ENCODE measurements at places on chromosomes 6 and 20.

DNA sequence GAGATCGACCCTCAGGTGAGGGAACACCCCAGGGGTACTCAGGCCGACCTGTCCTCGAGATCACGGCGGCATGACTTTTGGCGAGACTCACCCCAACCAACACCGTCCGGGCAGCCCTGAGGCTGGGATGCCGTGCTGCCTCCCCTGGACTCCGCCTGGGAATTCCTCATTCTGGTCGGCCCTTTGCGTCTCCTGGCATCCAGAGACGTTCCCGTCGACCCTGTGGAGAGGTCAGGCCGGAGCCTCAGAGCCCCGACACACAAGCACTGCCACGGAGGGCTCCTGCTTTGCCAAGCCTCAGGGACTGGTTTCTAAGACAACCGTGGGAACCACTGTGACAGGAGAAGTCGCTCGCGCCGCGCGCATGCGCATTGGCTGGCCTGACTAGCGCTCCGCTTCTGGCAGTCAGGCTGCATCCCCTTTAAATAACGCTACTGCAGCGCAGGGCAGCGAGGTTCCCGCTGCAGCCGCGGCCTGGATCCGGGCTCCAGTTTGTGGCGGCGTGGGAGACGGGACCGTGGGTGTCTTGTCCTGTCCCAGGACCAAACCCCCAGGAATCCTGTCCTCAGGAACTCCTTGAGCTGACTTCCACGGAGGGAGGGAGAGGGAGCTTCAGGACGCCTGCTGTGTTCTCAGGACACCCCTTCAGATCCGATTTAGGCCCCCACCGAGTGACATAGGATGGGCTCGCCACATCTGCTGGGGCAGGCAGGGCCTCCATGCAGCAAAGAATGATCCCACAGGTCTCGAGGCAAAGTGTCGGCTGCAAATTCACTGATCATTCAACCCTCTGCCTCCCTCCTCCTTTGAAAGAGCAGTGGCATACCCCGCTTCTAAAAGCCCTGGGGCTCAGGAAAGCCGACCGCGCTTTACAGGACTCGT lies 163.2 kb upstream of the ZNF337 start:
- peak; percentile 59 for DNase-seq

DNA sequence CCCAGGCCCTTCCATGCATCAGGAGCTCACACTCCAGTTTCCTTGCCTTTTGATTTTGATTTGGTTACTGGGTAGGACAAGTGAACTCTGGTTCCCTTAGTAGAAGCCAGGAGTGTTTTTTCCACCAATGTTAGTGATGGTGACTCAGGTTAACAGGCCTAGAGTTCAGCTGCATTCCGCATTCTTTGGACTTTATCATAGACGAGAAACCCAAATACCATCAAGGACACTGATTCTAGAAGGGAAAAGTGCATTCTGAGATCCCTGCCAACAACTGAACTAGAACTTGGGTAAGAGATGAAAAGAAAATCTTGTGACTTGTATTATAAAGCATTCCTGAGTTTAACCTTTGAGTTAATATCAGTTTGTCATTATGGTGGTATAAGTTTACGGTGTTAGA lies 8.9 kb downstream of the GSS start:
- DNase-seq, result no peak

GRCh38 chr6:111633822-111634221 lies 28.1 kb upstream of the TRAF3IP2 start:
- DNase-seq, result no peak

- no peak for DNase-seq
Measured at GRCh38 chr6:164982389-164982788, 327.0 kb downstream of the C6orf118 start.

DNA sequence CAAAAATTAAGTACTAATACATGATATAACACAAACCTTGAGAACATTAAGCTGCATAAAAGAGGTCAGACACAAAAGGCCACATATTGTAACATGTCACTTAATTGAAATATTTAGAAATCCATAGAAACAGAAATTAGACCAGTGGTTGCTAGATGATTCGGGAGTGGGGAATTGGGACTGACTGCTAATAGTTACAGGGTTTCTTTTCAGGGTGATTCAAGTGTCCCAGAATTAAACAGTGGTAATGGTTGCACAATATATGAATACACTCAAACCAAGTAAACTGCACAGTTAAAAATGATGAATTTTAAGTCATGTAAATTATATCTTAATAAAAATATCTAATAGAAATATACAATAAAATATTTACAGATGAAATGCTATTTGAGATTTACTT lies 174.5 kb downstream of the WDR27 start:
- no peak for DNase-seq

GRCh38 chr6:155228546-155229166 lies 35.2 kb upstream of the CLDN20 start:
- DNase-seq, result no peak

DNA sequence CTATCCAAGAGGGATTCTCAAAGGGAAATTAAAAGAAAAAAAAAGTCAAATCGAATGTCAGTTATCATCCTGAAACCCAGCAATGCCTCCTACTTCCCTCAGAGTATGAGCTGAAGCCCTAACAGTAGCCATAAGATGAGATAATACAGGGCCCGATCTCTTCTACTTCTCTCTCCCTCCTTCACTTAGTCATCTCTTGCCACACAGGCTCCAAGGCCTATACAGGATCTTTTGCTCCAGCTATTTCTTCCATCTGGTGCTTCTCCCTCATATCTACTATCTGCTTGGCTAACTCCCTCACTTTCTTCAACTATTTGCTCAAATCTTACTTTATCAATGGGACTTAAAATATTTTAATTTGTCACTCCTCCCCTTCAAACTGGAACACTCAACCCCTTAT lies 215.3 kb downstream of the RNGTT start:
- no peak for DNase-seq

- no peak for DNase-seq
Measured at GRCh38 chr6:142326540-142326939, 24.7 kb downstream of the ADGRG6 start.

DNA sequence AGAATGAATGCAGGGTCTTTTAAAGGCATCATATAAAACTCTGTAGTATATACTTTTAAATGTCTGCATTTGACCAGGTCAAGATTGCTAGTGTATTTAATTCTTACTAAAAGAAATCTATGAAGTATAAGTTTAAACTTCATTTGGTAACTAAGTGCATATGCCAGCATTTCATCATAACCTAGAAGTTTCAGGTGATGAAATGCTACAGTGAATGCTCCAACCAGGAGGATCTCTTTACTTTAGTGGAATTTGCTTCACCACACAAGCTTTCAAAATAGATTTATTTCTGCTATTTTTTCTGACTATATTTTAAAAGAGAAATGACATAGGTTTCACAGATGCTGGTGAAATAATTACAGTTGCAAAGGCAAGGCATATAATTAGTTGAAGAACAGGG lies 141.9 kb downstream of the HIVEP2 start:
- DNase-seq, result no peak

- DNase-seq, result no peak
Measured at GRCh38 chr6:129908356-129908755, 47.2 kb upstream of the TMEM244 start.

- no peak for DNase-seq
Measured at GRCh38 chr6:36999751-37000125, 5.7 kb upstream of the FGD2 start.

GRCh38 chr20:42261766-42262270 lies 643.6 kb upstream of the CHD6 start:
- DNase-seq, result no peak

- DNase-seq, result no peak
Measured at GRCh38 chr6:28496099-28496779, 19.4 kb downstream of the GPX6 start.

- DNase-seq, result no peak
Measured at GRCh38 chr20:56433880-56434255, 21.8 kb downstream of the CASS4 start.

- no peak for DNase-seq
Measured at GRCh38 chr6:19979059-19979458, 141.9 kb downstream of the ID4 start.

- no peak for DNase-seq
Measured at GRCh38 chr6:85435851-85436250, 14.0 kb upstream of the NT5E start.

GRCh38 chr20:23072892-23073586 lies 13.1 kb downstream of the CD93 start:
- DNase-seq, result no peak

- no peak for DNase-seq
Measured at GRCh38 chr20:24683676-24684075, 214.2 kb downstream of the SYNDIG1 start.
